ENCODE measurements at places on chromosomes 7 and 10.

DNA sequence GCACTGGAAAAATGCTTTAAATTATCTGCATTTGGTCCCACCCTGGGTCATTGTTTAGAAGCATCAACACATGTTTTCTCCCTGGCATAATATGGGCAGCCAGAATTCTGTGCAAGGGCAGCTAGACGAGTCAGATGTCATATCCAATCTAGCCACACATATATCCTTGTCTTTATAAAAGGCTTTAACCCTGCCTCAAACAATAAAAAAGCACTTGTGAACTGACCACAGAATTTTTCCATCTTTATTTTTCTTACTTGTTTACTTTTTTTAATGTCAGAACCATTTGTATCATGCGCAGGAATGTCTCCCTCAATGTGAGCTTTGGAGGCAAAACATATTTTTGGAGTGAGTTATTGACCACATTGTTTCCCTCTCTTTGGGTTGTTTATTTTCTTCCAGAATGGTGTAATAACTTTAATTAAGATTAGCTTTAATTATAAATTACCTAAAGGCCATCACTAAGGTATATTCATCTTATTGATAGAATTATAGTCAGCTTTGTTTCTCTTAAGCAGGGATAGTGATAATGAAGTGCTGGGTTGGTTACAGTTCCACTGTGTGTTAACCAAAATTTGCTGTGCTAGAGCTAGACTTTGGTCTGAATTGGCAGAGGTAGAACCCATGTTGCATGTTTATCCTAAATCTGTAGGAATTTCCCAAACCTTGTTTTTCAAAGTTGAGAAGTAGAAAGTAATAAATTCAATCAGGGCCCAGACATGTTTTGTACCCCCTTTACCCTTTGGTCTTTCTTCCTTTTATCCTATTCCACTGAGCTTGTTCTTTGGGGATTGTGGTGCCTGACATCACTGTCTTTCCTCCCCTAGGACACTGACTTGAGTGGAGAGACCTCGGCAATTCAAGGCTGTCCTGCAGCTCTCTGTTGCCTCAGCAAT is 1078.4 kb downstream of the KCNMA1 start:
- no peak for DNase-seq

DNA sequence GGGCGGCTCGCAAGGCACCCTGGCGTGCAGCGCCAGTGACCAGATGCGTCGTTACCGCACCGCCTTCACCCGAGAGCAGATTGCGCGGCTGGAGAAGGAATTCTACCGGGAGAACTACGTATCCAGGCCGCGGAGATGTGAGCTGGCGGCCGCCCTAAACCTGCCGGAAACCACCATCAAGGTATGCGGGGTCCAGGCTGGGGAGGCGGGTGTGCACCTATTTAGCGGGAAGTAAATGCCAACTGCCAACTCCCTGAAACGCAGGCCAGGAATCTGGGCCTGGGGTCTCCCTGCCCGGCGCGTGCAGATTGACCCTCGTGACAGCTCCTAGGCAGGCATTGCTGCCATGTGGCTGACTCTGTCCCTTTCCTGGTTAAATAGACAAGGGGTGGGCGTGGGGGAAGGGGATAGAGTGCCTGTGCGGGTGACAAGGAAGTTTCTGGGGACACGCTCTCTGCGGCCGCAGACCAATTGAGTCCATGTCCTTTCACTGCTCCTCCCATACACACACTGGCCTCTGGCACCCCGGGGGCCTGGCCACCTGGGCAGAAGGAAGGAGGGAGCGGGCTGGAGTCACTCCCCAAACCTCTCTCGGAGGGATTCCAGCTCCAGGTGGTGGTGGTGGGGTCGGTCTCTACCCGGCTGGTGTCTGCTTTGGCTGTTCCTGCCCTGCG is 2.7 kb downstream of the EVX1 start:
- DNase-seq, result no peak

GRCh38 chr7:33516568-33516967 is 387.2 kb downstream of the BBS9 start:
- DNase-seq, result no peak

- DNase-seq, result no peak
Measured at GRCh38 chr7:118281196-118281595, 56.7 kb downstream of the ANKRD7 start.

GRCh38 chr10:61964059-61964709 is 62.7 kb downstream of the ARID5B start:
- DNase-seq, result no peak

DNA sequence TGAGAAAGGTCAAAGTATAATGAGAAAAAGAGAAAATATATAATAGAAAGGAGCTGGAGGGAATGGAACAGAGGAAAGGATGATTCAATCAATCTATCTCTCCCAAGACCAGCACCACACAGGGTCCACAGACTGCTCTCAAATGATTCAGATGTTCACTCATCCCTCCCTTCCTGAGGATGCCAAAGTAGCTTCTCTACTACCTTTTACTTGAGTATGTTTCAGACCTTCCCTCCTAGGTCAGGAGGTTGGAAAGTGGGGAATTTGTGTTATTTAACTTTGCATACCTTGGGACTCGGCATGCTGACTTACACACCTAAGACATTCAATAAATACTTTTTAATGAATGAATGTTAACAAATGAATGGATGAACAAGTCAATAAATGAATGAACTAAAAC is 30.6 kb downstream of the CPVL start:
- no peak for DNase-seq

DNA sequence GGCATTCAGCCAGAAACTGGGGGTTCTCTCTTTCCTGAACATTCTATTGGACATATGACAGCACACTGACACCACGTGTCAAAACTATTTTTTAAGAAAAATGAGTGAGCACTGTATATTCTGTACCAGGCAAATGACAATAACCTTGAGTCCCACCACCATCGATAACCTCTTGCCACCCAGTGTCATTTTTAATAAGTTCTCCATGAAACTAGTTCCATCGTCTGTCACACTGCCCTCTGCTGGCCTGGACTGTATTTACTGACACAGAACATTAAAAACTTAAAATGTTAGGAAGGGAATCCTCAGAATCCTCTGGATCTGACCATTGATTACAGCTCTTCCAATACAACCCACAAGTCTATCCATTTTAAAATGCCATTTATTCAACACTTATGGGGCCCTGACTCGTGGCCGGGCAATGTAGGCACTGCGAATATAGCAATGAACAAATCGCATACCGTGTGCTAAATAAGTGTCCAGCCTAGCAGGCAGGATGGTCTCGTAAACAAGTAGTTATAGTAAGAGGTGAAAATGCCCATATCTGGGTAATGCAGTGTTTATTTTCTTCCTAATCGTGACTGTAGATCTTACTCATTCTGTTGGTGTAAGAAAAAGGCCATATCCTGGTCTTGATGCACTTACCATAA is 35.9 kb upstream of the CACNB2 start:
- peak; percentile 33 for DNase-seq

GRCh38 chr7:69910150-69910549 is 311.9 kb downstream of the AUTS2 start:
- DNase-seq, result no peak

GRCh38 chr10:27356738-27357137 is 116.1 kb upstream of the ACBD5 start:
- no peak for DNase-seq

GRCh38 chr7:921071-921461 is 33.4 kb downstream of the ADAP1 start:
- DNase-seq, result no peak

GRCh38 chr7:76515999-76516443 is 5.7 kb downstream of the UPK3B start:
- no peak for DNase-seq

- no peak for DNase-seq
Measured at GRCh38 chr7:133853706-133854276, 273.3 kb upstream of the LRGUK start.

DNA sequence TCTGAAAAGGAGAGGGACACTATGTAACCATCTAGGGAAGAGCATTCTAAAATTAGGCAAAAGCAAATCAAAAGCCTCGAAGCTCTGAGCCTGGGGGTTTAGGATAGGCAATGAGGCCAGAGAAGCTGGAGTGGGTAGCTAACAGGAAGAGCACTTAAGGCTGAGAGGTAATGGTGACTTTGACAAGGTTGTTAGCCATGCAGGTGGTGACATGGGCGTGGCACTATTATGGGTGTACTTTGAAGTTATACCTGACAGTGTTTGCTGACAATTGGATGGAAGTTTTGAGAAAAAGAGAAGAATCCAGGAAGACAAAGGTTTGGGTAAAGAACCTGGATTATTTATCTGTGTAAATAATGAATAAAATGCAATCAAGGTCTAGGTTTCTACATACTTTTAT is 383.0 kb upstream of the SEMA3C start:
- DNase-seq, result no peak

DNA sequence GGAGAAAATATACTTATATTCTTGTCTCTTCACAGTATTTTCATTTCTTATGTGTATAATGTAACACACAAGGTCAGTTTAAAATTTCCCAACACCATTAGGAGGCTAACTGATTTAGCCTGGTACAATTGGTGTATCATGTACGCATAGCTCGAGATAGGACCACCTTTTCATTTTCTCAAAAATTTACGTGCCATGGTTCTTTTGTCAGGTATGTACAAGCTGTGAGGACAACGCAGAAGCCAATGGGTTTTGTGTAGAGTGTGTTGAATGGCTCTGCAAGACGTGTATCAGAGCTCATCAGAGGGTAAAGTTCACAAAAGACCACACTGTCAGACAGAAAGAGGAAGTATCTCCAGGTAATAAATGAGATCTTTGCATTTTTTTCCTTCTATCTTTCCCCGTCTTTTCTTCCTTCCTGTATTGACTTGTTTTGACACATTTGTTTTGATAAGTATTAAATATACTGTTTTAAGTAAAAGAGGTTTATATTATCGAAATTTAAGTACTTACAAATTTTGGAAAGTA is 55.0 kb downstream of the TRIM24 start:
- DNase-seq, result no peak

- no peak for DNase-seq
Measured at GRCh38 chr10:9081253-9081652, 1026.8 kb downstream of the GATA3 start.

DNA sequence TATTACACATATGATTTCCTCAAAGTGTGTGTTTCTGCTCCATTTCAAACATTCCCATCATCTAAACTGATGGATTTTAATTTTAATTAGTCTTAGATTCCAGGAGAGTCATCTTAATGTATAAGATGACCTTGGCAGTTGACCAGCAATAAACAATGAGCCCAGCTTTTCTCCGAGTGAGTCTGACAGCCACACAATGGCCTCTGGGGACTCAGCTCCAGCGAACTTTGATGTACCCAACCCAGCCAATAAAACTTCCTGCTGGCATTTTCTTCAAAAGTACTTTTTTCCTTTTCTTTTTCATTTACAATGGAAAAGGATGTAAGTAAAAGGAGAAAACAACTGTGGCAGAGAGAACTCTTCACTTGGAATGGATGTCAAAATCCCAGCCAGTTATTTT is 139.1 kb upstream of the CTBP2 start:
- DNase-seq, result no peak

DNA sequence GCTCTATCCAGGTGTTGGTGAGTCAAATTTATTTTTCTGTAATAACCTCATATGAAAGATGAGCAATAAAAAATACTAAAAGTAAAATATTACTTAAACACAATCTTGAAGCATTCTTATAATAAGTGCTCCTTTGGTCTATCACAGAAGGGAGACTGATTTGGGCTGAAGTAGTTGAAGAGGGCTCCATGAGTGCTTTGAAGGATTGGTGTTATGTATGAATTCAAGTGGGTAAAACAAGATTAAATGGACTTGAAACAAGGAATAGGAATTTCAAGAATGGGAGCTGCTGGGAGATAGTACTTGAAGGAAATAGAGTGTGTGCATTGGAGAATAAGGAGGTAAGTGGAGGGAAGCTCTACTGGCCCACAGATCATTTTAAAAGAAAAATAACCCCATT is 7.3 kb upstream of the OR2A2 start:
- no peak for DNase-seq

- no peak for DNase-seq
Measured at GRCh38 chr10:29033311-29033940, 255.4 kb upstream of the LYZL1 start.

DNA sequence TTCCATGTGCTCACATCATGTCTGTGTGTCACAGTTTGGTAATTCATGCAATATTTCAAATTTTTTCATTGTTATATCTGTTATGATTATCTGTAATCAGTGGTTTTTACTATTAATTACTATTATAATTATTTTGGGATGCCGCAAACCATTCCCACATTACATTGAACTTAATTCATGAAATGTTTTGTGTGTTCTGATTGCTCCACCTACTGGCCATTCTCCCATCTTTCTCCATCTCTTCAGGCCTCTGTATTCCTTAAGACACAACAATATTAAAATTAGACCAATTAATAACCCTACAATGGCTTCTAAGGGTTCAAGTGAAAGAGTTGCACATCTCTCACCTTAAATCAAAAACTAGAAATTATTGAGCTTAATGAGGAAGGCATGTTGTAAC is 398.5 kb downstream of the PCDH15 start:
- no peak for DNase-seq

- DNase-seq, result no peak
Measured at GRCh38 chr7:8881916-8882315, 448.5 kb downstream of the NXPH1 start.

- no peak for DNase-seq
Measured at GRCh38 chr10:64762861-64763260, 1241.7 kb downstream of the REEP3 start.

DNA sequence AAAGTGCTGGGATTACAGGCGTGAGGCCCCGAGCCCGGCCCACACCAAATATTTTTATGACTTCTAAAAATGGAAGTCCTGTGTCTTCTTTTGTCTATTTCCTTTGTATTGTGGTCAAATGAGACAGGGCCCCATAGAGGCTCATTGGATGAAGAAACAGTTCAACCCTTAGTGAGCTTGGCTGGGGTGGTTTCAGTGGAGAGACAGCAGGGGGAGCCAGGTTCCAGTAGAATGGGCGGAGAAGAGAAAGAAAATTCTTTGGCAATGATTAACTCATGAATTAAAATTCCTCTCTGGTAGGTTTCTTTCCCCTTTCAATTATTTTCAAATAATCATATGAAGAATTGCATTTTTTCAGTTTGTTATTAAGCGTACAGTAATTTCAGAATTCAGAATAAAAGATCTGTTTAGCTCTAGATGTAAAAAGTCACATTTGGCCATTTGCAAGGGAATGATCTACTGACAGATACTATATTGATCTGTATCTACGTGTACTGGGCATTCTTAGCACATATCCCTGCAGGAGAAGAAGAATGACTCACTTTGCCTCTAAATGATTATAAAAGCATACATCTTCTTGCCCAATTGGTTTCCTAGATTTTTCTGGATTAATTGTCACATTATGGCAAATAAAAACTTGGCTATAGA is 43.2 kb downstream of the PNLIPRP3 start:
- no peak for DNase-seq

- DNase-seq, result no peak
Measured at GRCh38 chr10:122306744-122307143, 35.6 kb downstream of the BTBD16 start.

- DNase-seq, result no peak
Measured at GRCh38 chr7:81407094-81407493, 362.8 kb downstream of the HGF start.

GRCh38 chr7:7862393-7862792 is 106.2 kb upstream of the GLCCI1 start:
- no peak for DNase-seq

GRCh38 chr7:94008537-94008936 is 4.4 kb upstream of the BET1 start:
- no peak for DNase-seq
